Stimulated activated CD4-positive, alpha-beta T cell treated with anti-CD3 and anti-CD28 coated beads, Interleukin-15, amount 100 ng/mL, for 1 hour (primary cell): ENCODE measurements at places on chromosomes 7 and 10.

- no peak for DNase-seq
Measured at GRCh38 chr10:85873063-85873462, 493.5 kb downstream of the GRID1 start.

GRCh38 chr10:43906490-43906889 is 257.8 kb upstream of the ZNF32 start:
- DNase-seq = no peak

DNA sequence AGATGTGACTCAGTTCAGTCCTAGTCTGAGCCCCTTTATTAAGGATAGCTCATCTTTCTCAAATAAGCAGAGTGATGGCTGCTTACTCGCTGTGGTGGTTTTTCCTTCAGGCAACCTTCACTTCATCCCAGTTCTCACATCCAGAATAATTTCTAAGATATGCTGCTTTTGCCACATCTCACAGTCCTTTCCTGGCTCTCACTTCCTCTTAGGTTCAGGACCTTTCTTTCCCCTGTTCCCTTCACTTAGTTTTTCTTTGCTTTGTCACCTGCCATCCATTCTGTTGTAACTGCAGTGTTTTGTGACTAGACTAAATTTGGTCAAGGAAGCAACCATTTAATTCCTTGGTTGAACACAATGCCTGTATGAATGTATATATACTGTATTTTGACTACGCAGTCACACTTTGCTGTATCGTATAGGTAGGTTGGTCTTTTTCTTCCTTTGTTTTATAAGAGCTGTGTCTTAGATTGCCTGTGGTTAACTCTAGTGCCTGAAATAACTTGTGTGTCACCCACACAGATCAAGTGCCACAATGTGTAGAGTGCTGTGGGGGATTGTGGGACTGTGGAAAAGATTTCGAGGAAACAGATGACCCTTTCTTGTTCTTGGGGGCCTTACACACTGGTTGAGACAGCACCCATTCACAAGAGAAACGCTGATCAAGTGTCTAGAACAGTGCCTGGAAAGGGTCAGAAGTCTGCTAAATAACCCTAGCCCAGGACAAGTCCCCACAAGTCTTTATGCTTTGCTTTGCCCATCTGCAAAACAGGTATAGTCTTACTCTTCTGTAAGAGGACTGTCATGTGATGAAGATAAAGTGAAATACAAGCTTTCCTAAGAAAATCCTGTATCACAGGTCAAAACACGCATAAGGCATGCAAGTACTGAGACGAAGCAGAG is 2.6 kb downstream of the ZNF655 start:
- no peak for DNase-seq

DNA sequence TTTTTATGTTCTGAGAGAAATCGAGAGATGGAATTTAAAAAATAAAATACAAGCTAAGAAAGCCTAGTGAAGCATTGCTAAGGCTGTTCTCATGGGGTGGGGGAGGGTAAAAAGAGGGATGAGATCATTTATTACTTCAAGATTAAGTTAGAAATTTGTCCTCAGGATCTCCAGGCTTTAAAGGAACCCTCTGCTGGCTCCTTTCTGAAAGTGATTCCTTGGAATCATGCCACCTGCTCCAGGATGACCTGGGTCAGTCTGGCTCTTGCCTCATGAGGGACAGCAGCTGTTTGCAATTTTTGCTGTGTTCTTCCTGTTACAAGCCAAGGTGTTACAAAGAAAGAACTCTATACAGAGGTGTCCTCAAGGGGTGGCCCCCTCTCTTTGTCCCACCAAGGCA is 69.8 kb downstream of the CDK1 start:
- DNase-seq = no peak

DNA sequence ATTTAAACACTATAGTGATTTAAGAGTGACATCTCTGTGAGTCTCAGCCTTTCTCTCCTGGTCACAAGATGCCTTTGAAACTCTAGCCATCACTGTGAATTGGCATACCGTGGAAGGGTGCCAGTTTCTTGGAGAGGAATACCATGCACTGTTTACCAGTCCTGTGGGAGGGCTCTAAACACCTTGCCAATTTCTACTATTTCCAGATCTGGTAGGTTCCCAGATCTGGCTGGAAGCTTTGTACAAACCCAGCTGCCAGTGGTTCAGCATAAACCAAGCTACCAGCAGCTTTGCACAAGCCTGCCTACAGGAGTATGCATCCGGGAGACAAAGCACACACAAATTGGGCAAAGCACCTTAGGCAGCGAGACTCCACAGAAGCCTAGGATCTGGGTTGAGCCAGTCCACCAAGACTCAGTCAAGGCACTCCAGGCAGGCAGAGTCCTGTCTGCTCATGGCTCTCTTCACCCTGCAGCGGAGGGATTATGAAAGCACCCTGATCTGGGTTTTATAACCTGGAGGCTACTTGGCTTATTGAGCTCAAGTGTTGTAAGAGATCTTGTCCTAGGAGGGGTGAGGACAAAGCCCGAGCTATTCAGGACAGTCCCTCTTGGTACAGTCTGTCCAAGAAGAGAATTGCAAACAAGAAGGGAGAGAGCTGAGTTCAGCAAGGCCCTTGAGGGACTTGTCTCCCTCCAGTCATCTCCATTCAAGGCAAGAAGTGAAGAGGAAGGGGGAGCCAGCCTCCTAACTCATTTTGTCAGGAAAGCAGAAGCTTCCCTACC is 23.6 kb downstream of the MCM10 start:
- no peak for DNase-seq

GRCh38 chr10:63699785-63700613 is 178.8 kb downstream of the REEP3 start:
- DNase-seq = no peak

- DNase-seq = no peak
Measured at GRCh38 chr7:75989500-75990388, 4.7 kb downstream of the TMEM120A start.
